ENCODE measurements at places on chromosomes 5 and 9.

GRCh38 chr5:155094455-155094854 lies 80.9 kb downstream of the KIF4B start:
- no peak for DNase-seq

DNA sequence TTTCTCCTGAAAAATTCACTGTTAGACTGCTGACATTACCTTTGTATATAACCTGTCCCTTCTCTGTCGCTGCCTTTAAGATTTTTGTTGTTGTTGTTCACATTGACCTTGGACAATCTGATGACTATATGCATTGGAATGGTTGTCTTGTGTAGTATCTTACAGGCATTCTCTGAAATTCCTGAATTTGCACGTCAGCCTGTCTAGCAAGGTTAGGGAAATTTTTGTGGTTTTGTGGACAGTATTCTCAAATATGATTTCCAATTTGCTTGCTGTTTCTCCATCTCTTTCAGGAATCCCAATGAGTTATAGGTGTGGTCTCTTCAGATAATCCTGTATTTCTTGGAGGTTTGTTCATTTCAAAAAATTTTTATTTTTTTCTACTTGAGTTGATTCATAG lies 140.8 kb downstream of the PRR16 start:
- no peak for DNase-seq

- DNase-seq, result no peak
These were observed 32.9 kb downstream of the NSG2 start for GRCh38 chr5:174078416-174078815.

DNA sequence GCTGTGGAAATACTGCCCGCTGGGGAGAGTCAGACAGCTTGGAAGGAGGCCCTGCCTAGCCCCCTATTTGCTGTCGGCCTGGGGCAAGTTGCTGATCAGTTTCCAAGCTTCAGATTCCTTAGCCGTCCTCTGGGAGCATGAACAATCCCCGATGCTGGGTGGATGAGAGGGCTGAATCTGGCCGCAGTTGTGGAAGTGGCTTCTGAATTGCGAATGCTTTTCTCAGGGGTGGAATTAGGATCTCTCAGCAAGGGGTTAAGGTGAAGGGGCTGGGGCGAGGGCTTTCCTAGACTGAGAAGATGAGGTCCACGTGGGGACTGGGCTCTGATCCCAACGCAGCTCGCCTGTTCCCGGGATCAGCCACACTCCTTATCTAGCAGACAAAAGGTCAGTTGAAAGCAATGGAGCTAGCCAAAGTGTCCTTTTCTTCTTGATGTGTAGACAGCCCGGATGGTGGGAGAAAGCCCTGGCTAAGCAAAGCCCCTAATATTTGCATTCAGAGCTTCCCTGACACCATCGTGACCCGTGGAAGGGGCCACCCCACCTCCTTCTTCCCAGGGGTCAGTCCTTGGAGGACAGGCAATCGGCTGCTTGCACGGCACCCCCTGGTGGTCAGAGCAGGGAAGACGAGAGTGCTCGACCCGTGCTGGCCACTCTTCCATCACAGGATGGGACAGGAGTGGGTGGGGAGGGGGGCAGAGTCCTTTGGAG lies 54.9 kb downstream of the COL15A1 start:
- DNase-seq, result no peak

GRCh38 chr5:10593531-10594181 lies 29.8 kb downstream of the ANKRD33B start:
- no peak for DNase-seq

DNA sequence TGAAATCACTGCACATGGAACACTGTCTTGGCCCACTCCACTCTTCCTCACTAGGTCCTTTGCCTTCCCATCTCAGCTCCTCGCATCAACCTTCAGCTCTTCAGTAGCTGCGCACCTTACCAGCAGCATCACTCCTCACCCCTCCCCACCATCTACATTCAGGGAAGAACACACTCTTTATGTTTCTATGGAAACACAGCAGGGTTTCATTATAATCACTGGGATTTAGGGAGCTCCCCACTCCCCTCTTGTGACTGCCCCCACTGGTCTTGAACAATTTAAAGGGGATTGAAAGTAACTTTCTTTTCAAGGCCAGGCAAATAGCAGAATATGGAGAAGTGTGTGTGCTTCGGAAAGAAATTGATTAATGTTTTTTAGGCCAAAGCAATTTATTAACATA lies 111.2 kb downstream of the INSYN2B start:
- DNase-seq, result no peak

- no peak for DNase-seq
These were observed 390.3 kb downstream of the PDE4D start for GRCh38 chr5:59503220-59503619.

DNA sequence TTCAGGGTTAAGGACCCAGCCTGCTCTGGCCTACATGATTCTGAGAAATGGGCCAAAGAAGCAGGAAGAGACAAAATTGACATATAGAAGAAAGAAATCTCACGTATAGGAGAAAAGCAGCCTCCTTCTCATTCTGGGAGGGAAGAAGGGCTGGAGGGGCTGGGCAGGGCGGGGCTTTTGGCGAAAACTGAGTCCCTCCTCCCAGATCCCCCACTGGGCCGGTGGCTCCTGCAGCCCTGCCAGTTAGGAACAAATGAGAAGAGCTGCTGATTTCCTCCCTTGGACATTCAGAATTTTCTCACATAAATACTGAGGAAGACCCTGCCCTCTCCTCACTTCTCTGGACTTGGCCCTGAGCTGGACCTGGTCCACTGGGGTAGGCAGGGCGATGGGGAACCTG lies at the start of gene WNT8A:
Gene WNT8A, plus strand, starts transcription at position 332 of the 400 bp plus-strand sequence. CDS start 95 bp downstream, outside the sequence.
- DNase-seq, result no peak

GRCh38 chr5:80060966-80061365 lies 25.8 kb downstream of the THBS4 start:
- DNase-seq, result no peak

GRCh38 chr5:73126957-73127356 lies 6.6 kb downstream of the TMEM171 start:
- DNase-seq, result no peak

DNA sequence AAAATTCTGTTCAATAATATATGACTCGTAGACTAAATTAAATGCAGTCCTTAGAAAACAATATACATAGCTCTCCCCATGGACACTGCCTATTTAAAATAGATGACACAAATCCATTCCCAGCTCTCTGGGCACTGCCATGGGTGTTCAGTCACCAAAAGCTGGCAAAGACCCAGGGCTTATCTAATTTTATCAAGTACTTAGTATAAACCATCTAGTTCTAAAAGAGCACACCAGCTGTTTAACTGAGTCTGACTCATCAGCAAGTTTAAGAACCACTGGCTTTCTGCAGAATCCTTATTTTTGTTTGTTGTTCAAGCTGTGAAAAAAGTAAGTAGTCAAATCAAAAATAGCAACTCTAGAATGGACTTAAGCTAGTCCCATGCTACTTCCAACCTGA lies 107.6 kb downstream of the PLPP1 start:
- DNase-seq, result no peak

DNA sequence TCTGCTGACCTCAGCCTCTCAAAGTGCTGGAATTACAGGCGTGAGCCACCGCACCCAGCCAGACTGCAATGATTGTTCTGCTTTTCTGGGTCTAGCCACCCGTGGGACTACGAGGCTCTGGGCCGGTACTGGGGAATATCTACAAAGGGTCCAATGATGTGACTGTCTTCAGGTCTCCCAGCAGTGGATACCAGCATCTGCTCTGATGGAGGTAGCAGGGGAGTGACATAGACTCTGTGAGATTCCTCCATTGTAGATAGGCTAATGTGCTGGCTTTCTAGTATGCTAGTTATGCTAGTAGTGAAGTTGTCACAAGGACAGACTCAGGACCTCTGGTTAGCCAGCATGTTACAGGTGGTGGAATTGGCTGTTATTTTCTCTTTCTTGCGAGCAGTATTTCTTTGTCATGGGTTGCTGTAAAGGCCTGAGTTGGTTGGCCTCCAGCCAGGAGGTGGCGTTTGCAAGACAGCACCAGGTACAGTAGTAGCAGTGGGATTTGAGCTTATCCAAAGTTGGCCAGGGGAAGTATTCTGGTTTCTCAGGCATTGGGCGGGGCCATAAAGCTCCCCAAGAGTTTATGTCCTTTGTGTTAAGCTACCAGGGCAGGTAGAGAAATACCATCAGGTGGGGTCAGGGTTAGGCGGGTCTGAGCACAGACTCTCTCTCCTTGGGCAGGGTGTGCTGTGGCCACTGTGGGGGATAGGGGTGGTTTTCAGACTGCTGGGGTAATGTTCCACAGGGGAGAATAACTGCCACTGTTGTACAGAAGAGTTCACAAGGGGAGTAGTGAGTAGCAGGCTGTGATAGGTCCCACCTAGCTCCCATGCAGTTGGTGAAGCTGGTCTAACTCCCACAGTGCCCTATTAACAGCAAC lies 105.2 kb downstream of the SGCD start:
- no peak for DNase-seq

- DNase-seq, result no peak
These were observed 11.8 kb downstream of the FAM163B start for GRCh38 chr9:133597316-133597957.

DNA sequence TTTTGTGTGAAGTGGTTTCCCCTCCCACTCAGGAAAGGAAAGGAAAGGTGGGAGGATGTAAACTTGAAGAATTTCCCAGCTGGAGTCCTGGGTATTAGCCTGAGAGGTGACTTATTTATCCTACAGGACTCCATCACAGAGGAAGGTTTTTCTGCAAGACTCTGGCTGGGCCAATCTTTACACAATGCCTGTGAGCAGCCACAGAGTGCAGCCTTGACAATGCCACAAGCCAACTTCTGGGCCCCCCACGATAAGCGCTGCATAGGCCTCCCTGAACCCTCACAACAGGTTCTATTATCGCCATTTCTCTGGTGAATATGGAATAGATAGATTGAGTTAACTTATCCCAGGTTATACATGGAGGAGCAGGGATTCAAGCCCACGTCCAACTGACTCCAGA lies 12.4 kb downstream of the TTC39B start:
- no peak for DNase-seq

- DNase-seq, result no peak
These were observed 562.8 kb downstream of the PTPRD start for GRCh38 chr9:10050016-10050415.

DNA sequence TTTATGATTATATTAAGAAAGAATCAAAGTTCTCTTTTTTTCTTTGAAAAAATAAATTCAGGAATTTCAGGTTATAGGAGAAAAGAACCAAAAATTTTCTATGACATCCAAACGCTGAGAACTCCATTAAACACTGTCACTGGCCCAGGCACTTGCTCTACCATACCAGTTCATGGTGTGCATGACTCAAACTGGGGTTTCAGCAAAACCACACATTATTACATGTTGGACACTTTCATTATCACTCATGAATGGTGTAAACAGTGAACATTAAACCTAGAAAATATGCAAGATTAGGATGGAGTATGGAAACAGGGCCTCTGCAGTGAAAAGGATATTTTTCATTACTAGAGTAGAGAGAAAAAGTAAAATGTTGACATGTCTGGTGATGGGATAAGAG lies 369.9 kb upstream of the FAM174A start:
- DNase-seq, result no peak

GRCh38 chr9:88429595-88430430 lies 41.6 kb downstream of the SPIN1 start:
- no peak for DNase-seq

- DNase-seq, result no peak
These were observed 490.8 kb upstream of the ST8SIA4 start for GRCh38 chr5:101393795-101394450.

DNA sequence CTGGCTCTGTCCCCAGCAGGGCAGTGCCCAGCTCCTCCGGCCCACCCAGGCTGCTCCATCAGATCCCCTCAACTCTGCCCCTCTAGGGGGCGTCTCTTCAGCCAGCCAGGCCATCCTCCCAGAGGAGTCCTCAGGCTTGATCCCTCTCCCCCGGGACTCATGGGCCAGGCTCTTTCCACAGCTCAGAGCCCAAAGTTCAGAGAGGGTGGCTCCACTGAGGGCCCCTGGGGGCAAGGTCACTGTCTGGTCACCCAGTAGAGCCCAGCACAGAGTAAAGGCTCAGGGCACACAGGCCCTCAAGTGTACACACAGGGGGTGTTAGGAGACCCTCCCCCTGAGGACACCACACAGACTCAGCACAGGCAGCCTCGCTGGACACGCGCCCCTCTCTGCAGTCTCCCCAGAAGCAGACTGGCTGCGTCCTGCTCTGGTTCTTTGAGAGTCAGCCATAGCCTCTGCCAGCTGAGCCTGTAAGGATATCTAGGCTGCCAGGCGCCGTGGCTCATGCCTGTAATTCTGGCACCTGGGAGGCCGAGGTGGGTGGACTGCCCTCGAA lies 64.8 kb downstream of the PAX5 start:
- DNase-seq, result no peak

DNA sequence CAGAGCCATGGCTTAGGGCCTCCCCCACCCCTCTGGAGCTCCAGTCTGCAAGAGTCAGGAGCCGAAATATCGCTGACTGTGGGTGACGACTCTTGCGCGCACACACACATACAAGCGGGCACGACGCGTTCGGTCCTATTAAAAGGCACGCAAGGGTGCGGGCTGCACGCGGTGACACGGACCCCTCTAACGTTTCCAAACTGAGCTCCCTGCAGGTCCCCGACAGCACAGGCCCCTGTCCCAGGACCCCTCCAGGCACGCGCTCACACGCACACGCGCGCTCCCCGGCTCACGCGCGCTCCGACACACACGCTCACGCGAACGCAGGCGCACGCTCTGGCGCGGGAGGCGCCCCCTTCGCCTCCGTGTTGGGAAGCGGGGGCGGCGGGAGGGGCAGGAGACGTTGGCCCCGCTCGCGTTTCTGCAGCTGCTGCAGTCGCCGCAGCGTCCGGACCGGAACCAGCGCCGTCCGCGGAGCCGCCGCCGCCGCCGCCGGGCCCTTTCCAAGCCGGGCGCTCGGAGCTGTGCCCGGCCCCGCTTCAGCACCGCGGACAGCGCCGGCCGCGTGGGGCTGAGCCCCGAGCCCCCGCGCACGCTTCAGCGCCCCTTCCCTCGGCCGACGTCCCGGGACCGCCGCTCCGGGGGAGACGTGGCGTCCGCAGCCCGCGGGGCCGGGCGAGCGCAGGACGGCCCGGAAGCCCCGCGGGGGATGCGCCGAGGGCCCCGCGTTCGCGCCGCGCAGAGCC lies at the start of gene GRIN1:
Gene GRIN1, plus strand, starts transcription at position 433 of the 746 bp plus-strand sequence. CDS start 333 bp downstream, outside the sequence.
- DNase-seq, result no peak

- peak; percentile 63 for DNase-seq
These were observed 1.6 kb downstream of the PDGFRB start for GRCh38 chr5:150153957-150154617.

GRCh38 chr5:175638305-175638704 lies 19.6 kb upstream of the HRH2 start:
- peak; percentile 91 for DNase-seq

DNA sequence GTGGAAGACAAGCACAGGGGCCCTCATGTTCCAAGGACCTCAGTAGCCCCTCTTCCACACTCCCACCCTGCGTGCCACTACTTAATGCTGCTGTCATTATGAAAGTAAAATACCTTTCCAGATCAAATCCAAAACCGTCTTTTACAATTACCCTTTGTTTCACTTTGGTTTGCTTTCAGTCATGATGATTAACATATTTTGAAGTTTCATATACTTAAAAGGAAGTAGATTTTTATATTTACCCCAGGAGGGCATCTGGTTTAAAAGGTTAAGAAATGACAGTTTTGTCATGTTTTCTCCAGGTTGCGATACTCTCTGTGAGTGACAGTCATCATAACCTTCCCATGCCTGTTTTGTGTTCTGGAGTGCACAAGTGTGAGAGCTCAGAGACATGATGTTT lies 13.5 kb upstream of the MAP1B start:
- DNase-seq, result no peak

- DNase-seq, result no peak
These were observed 474 bp downstream of the HMGCR start for GRCh38 chr5:75337366-75338021.

GRCh38 chr5:87705876-87706275 lies 293.1 kb upstream of the CCNH start:
- no peak for DNase-seq

GRCh38 chr5:168047669-168048111 lies 243.8 kb upstream of the WWC1 start:
- DNase-seq, result no peak

Data from HL-60 (cell line).